Amygdala (tissue), 56 donors: ENCODE measurements at places on chromosomes 5 and 9.

GRCh38 chr9:11469745-11470144, 856.9 kb upstream of the PTPRD start:
- DNase-seq: no peak

- DNase-seq: no peak
Observed at GRCh38 chr9:107390279-107390678, 99.3 kb downstream of the KLF4 start.

DNA sequence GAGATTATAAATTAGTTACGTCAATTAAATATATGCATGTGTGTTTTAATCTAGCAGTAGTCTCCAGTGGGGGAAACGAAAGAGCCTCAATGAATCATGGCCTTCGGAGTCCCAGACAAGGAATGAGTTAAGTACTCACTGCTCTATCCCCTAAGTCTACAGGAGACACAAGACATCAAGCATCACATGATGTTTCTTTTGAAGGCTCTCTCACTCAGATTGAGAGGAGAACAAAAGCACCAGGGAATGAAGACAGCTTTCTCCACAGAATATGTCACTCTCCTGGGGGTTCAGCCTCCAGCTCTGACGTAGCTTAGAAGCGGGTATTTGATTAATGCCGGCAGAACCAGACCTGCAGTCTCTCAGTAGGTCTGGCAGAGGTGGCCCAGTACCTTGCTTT, 381.4 kb downstream of the ACTL7B start:
- no peak for DNase-seq

DNA sequence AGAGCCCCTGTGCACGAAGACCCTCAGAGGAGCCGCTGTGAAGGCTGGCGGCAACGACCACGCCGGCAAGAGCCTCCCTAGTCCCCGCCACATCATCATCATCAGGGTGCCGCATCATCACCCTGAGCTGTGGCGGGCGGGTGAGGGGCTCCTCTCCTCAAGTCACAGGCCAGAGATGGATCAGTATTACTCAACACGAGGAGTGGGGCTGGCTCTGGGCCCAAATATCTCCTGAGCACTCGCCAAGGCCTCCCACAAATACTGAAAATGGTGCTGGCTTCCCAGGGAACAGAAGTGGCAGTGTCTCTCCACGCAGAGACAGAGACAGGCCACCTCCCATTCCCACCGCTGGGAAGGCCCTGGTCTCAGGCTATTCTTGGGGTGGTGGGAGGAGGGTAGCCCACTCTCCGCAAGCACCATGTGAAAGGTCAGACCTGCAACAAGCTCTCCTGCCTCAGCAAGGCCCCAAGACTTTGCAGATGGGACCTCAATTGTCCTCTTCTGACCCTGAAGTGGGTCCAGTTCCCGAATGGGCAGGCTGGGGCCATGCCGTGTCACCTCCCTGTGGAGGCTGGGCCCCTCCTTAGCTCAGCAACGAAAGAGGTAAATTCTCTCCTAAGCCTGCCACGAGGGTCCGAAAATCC, 39.3 kb upstream of the ZNF354A start:
- DNase-seq: no peak

DNA sequence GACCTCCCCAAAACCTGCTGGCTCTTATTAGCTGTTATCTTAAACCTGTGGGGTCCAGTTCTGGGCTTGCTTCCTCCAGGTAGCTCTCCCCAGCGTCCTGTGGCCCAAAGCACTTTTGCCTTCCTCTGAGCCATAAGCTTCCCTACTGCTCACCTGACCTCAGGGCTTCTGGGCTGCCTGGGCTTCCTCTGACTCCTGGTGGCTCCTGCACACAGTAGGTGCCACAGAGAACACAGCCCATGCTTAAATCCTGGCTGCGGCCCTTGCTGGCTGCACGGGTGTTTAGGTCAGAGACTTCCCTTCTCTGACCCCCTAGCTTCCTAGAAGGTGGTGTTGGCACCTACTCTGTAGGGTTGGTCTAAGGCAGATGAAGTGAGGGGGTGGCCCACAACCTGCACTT, 2.5 kb downstream of the RALGDS start:
- DNase-seq: no peak

- DNase-seq: no peak
Observed at GRCh38 chr9:130972957-130973685, 34.1 kb upstream of the FIBCD1 start.

DNA sequence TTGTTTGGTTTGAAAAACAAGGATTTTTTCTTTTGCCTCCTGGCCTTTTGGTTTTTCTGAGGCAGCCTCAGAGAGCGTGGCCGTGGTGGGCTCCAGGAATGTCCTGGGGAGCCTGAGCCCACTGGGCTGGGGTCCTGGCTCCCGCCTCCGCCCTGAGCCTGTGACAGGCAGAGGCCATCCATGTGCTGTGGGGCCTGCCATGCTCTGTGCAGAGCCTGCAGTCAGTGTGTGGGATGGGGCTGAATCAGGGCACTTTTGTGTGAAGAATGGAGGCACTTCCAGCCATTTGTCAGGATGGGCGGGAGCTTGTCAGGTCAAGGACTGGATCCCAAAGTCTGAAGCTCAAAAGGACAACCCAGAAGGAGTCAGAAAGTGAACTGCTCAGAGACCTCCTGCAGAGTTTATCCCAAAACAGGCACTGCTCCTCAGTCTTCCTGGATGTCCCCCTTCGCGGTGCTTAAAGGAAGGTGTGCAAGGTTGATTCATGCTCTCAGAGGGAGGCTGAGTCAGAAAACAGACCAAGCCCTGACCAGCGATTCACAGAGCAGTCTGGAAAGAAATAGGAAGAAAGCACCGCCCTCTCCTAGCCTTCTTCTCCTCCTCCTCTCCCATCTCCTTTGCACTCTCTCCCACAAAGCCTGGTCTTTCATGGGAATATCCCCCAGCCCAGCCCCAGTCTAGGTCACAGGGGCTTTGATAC, 53.2 kb downstream of the MVB12B start:
- DNase-seq: no peak

GRCh38 chr5:108726446-108727235, 21.1 kb upstream of the FER start:
- DNase-seq: peak; percentile 2

DNA sequence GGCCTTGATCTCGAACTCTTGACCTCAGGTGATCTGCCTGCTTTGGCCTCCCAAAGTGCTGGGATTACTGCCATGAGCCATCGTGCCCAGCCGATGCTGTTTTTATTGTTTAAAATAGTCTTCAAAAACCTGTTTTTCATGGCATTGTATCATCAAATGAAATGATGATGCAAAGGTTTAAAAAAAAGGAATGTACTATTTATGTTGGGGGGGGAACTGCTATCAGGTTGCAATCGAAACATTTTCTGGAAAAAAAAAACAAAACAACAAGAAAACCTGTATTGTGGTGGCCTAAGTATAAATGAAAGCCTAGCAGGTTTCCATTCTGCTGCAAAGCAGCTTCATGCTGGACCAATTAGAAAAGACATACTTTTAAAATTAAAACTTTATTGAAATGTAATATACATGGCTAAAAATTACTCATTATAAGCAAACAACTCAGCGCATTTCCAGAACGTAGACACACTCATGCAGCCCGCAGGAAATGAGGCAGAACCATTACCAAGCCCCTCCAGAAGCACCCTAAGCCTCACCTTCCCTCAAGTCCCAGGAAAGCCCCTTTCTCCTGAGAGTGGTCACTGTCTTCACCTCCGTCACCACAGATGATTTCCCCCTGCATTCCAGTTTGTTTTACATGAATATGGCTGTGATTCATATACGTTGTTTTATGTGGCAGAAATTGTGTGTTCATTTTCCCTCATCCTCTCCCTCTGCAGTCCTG, 19.0 kb downstream of the GPR107 start:
- DNase-seq: no peak

- no peak for DNase-seq
Observed at GRCh38 chr5:149957855-149958254, 2.7 kb upstream of the SLC26A2 start.
